Right renal pelvis (tissue), 4 donors: ENCODE measurements at places on chromosomes 7 and 10. TPM values are rescaled to one million over a fixed set of nuclear protein-coding genes. Genes with fewer than 3 reads are reported as not detected.

DNA sequence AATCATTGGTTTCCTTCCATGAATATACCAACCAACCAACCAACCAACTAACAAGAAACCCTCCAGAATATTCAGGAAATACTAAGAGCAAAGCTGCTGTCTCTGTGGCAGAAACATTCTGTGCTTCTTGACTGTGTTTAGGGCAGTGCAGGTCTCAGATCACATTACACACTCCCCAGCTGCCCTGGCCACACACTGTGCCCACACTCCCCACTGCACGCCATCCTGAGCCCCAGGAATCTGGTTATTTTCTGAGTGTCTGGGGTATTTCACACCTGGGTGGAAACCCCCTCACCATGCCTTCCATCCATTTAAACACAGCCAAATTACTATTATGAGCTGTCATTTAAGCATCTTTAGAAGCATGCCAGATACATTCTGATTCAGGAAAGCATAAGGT is 183.7 kb upstream of the ANK3 start:
- no peak for DNase-seq

DNA sequence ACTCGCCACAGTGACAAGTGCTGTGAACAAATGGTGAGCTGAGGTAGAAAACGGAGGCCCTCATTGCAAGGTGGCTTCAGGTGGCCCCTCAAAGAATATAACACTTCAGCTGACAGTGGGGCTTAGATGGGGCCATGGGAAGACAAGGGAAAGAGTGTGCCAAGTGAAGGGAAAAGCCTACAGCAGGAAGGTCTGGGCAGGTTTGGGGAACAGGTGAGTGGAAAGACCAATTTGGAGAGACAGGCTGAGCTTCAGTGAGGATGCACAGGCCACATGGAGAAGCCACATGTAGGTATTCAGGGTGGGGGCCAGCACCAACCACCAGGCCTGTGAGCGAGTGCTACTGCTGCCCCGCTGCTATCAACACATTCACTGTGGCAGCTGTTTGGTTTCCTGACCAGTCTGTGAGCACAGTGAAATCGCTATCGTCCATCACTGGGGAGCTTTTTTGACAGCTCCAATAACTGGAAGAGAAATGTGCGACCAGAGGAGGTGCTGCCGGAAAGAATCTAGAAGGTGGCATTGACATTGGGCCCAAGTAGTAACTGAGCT is 3.4 kb downstream of the POLD2 start:
- DNase-seq, result no peak

SEM1 gene
- polyA plus RNA-seq, result 206 TPM

GRCh38 chr10:118818621-118819221 is 64.0 kb upstream of the CACUL1 start:
- DNase-seq, result no peak

- no peak for DNase-seq
Observed at GRCh38 chr7:13692548-13692947, 296.9 kb downstream of the ETV1 start.

TMEM236 gene
- 0.14 TPM for polyA plus RNA-seq

DNA sequence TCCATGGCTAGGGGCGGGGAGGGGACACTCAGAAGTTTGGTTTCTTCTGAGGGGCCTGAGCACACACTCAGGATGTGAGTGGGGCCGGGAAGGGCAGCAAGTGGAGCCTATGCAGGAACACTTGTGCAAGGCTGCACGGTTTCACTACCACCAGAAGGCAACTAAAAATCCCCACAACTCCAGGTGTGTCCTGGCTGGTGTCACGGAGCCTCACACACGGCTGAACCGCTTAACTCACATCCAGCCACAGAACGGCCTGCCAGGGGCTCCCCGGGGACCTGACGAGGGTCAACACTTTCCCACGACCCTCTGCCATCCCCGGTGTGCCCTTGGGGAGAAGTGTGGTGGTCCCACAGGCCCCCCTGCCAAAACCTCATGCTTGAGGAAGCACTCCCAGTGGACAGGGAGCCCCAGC is 173.9 kb downstream of the ELFN1 start:
- DNase-seq, result no peak

MBL2 gene
- not detected for polyA plus RNA-seq

TUBB8 gene
- polyA plus RNA-seq, result 0.60 TPM

DNA sequence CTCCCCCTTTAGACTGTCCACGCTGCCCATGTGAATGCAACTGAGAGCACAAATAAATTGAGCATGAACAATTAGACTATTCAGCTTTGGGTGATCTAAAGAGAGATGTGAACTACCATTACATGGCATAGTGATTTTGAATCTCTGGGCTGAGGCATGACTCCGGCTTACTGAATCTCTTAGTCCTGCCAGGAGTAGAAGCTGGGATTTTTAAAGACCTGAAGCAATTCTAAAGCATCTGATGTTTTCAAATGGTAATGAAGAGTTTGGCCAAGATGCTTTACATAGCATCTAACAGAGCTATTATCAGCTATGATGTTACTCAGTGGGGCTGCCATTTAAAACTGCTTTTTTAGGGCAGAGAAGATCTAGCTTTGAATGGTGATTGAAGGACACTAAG is 1059.1 kb downstream of the SORCS3 start:
- DNase-seq, result no peak

GRID2IP gene
- polyA plus RNA-seq, result 0.52 TPM

DNA sequence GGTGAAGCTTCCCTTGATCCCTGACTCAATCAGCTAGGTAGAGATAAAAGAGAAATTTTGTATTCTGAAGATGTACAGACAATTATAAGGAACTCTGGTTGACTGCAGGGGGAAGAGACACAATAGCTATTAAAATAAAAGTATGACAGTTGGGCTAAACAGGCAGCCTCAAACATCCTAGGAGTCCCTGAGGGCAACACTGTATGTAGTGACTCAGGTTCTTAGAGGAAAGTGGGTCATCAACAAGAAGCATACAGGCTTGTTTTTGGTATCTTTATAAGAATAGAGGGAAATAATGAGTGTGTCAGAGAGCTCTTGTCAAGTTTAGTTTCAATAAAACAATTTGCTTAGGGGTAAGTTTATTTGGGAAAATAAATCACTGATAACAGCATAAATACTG is 150.3 kb downstream of the AUTS2 start:
- DNase-seq, result no peak

GRCh38 chr7:108634036-108634435 is 64.4 kb downstream of the DNAJB9 start:
- no peak for DNase-seq

GRCh38 chr10:79084012-79084971 is 15.5 kb downstream of the ZMIZ1 start:
- no peak for DNase-seq

CDK1 gene
- 77.6 TPM for polyA plus RNA-seq
